ENCODE measurements at places on chromosomes 16 and 17.

DNA sequence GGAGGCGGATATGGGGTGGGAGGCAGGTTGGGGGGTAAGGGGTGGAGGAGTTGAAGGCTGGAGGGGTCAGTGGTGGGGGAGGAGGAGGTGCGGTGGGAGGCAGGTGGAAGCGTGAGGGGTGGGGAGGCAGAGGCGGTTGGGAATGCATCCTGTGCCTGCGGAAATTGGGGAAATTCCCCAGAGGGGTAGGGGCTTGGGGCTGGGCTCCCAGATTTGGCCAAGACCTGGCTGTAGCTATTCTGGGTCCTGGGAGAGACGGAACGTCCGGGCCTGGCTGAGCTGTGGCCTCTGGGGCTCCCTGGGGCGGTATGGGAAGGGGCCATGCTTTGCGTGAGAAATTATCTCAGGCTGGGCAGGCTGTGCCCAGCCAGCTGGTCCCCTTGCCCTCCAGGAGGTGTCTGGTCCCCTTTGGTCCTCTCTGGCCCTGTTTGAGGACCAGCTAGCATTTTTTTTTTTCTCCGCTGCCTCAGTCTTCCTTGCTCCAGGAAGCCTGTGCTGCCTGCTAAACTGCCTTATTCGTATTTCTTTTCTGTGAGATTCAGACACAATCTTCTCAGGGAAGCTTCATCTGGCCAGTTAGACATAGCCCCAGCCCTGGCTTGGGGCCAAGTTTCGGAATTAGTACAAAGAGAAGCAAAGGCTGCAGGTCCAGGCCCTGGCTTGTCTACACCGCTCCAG, 7.3 kb upstream of the TRPV2 start:
- DNase-seq, result no peak

DNA sequence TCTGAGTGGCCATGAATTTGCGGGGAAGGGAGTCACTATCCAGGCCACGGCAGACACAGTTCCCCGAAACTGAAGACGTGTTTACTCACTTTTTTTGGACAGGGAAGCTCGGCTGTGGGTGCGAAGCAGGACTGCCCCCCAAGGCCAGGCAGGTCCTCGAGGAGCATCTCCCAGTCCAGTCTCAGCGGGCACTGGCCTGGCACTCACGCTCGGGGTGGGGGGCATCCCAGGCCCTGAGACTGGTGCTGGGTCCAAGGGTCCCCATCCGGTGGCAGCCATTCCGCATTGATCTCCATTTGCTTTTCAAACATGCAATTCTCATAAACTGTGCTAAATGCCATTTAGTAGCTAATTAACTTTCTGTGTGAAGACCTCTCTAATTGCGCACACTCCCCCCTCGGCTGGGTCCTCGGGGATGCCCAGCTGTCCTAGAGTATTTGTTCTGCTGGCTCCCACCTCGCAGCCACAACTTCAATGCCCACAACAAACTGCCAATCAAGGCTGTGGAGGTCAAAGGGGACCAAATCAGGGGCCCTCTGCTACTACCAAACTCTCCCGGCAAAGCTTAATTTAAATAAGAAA, 50.2 kb downstream of the TBC1D16 start:
- no peak for DNase-seq

- no peak for DNase-seq
Observed at GRCh38 chr17:42929497-42929844, 28.9 kb downstream of the G6PC1 start.

- no peak for DNase-seq
Observed at GRCh38 chr17:45789874-45790273, 5.8 kb downstream of the CRHR1 start.

GRCh38 chr16:79509211-79509631, 91.3 kb downstream of the MAF start:
- DNase-seq, result no peak

DNA sequence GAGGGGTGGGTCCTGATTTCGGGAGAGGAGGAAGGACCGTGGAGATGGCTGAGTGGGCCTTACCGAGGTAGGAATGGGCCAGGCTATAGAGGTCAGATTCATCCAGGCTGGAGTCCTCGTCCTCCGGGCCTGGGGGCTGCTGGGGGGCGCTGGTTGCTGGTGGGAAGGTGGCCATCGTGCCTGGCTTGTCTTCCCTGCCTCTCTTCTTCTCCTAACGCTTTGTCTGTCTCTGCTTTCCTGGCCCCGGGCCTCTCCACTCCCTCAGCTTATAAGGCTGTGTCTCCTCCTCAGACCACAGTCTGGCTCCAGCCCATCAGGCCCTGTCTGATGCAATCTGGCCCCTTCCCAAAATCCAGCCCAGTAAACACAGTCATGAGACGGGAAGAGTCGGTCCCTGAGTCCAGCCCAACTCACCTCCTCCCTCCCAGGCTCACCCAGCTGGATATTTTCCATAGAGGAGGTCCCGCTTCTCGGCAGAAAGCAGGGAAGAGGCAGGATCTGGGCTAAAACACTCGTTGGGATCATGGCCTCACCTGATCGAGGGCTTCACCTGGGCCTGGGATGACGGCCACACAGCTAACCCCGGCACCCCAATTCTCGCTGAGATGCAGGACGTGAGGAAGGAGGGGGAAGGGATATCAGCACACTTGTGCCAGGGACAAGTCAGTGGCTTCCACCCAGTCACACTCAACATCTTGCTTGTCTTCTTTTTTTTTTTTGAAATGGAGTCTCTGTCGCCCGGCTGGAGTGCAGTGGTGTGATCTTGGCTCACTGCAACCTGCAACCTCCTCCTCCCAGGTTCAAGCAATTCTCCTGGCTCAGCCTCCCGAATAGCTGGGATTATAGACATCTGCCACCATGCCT, at the start of gene NUPR1:
TSS of gene NUPR1 (minus strand) at position 242 of the 864 bp plus-strand sequence. CDS start at position 175, 67 bp downstream.
- no peak for DNase-seq

DNA sequence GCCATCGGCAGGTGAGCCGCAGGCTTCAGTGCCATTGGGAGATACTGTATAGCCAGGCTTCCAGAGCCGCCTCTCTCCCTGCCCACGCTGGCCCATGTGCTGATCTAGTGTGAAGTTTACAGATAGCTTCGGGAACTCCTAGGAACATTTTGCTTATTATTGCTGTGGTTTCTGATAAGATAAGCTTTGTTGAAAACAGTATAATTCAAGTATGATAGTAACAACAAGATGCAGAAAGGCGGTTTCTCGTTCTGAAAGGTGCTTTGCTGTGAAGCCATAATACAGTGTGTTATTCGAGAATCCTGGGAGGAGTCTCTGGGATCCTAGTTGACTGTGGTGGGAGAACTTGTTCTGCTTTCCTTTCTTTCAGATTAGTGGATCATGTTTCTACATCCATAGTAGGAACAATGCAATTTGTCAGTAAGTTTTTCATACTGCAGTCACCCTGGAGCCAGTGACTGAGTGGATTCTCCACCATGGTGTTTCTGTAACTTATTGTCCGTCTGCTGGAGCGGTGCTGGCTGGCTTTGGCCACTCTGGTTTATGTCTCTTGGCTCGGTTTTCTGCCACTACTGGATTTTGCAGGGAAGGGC, 31.5 kb downstream of the RAB11FIP3 start:
- no peak for DNase-seq

GRCh38 chr16:85173146-85173980, 61.1 kb upstream of the CIBAR2 start:
- DNase-seq, result no peak

GRCh38 chr16:74275031-74275636, 21.5 kb upstream of the PSMD7 start:
- DNase-seq, result no peak

DNA sequence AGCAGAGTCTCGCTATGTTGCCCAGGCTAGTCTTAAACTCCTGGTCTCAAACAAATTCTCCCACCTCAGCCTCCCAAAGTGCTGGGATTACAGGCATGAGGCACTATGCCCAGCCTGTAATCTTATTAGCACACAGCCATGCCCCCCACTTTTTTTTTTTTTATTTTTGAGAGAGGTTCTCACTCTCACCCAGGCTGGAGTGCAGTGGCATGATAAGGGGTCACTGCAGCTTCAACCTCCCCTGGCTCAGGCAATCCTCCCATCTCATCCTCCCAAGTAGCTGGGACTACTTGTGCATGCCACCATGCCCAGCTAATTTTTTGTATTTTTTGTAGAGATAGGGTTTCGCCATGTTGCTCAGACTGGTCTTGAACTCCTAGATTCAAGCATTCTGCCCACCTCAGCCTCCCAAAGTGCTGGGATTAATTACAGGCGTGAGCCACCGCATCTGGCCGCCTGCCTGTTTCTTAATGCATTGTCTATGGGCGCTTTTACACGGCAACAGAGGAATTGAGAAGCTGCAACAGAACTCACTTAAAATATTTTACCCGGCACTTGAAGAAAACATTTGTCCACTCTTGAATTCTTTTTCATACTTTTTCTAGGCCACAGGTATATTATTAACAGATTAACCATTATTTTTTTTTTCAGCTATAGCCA, 8.8 kb upstream of the CEP20 start:
- DNase-seq, result no peak

GRCh38 chr16:80619824-80620223, 79.0 kb downstream of the DYNLRB2 start:
- no peak for DNase-seq

DNA sequence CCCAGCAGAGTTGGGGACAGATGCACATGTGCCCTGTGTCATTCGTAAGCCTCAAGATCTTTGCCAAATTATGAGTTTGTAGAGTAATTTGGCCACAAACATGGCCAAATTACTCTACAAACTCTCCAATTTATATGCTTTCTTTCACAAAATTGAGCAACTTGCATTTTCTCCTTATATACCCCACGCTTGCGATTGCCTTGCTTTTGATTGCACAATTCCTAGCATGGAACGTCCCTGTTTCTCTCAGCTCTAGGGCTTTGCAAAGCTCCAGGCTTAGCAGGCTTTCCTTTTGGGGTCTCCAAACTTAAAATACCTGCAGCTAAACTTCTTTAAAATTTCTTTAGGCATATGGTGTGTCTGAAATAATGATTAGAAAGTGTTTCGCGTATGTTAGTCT, 28.5 kb upstream of the MAF start:
- DNase-seq, result no peak

- no peak for DNase-seq
Observed at GRCh38 chr16:67917140-67917851, 14.4 kb downstream of the CTRL start.

Data from brain pericyte (primary cell).